Activated naive CD4-positive, alpha-beta T cell (primary cell): ENCODE measurements at places on chromosomes 7 and 10.

DNA sequence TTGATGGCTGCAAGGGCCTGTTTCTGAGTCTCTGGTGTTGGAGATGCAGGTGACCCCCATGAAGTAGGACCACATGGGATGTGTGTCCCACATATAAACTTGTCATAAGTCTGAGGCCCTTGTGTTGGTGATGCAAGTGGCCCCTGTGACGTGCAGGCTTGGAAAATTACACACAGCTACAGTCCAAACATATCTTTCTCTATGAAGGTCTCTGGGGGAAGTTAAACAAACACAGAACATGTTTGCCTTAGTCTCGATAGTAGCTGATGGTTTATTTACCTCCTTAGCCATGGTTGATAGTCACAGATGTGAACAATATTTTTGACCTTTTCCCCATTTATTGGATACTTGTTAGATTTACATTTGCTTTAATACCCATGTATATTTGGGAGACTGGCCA is 64.7 kb downstream of the ADCY1 start:
- DNase-seq: no peak

- DNase-seq: no peak
Measured at GRCh38 chr10:75746356-75746755, 314.9 kb downstream of the LRMDA start.

- DNase-seq: no peak
Measured at GRCh38 chr7:113083132-113083815, 3.4 kb downstream of the GPR85 start.

DNA sequence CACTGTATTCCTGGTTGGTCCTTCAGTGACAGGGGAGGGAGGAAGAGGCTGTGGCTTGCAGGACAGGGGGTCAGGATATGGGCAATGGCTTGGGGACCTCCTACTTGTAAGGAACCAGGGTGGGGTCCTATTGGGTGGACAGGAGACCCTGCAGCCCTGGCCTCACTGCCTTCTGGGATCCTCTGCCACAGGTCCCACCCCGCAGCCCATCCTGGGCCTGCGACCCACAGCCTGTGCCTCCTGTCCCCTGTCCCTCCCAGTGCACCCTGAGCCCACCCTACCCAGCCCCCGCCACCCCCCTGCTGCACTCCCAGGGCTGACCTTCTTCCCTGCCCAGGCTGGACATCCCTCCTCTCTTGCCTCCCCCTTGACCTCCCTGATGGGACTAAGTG is 58.7 kb upstream of the MYL10 start:
- no peak for DNase-seq

GRCh38 chr7:35695987-35696386 is 1.1 kb upstream of the HERPUD2 start:
- DNase-seq: no peak

DNA sequence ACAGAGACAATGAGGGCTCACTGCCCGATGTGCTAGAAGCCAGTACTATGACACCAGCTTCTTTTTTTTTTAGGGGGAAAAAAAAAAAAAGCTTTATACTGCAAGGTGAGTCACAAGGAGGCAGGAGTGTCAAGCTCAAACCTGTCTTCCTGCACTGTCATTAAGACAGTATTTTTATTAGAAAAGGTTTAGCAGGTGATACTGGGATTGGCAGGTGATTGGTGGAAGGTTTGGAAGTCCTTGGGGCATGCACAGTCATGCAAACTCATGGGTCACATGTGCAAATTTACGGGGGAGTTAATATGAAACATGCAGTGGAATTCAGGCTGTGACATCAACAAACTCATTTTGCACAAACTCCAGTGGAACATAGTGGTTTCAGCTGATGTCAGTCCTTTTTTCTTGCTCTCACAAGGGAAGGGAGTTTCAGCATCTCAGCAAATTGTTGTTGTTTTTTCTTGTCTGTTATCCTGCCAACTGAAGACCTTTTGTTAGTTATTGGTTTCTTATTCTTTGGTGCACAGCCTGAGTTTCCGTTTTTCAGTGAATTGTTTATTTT is 530.6 kb downstream of the ANKRD7 start:
- no peak for DNase-seq

DNA sequence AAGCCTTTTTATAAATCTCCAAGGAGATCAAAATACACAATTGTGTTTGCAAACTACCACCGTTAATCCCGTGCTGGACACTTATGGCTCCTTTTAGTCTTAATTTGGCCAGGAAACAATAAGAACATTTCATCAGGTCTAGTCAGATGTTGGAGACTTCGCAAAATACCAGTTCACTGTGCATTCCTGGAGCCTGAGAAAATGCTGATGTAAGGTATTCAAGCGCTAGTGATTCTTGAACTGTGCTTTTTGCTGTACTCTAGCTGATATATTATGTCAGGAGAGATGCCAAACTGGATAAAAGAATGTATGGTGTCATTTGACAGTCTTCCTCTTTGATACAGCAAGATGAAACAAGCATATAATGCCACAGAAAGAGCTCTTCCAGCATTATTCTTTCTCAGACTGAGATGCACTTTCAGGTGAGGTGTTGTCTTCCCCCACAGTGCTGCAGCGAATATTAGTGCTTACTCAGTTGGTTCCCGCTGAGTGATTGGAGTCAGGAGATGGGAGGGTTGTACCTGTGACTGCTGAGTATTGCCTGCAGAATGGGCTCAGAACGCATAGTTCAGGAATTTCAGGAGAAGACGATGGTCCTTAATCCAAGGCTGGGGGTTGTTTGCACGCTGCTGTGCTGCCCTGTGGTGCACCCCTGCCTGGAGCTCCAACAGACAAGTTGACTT is 59.2 kb downstream of the OGDH start:
- no peak for DNase-seq

GRCh38 chr10:75450644-75451640 is 19.5 kb downstream of the LRMDA start:
- DNase-seq: no peak

GRCh38 chr7:91690541-91691070 is 189.9 kb downstream of the MTERF1 start:
- no peak for DNase-seq

DNA sequence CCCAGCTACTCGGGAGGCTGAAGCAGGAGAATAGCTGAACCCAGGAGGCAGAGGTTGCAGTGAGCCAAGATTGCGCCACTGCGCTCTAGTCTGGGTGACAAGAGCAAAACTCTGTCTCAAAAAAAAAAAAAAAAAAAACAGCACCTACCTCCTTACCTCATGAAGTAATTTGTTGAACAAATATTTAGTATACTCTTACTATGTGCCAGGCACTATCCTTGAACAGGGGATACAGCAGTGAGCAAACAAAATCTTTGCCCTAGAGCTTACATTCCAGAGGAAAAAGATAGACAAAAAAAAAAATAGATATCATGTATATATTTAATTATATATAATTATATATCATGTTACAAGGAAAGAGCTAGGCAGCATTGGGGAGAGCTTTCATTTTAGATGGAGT is 36.4 kb upstream of the HERPUD2 start:
- DNase-seq: no peak

- no peak for DNase-seq
Measured at GRCh38 chr7:80508440-80508839, 3.4 kb downstream of the GNAT3 start.

DNA sequence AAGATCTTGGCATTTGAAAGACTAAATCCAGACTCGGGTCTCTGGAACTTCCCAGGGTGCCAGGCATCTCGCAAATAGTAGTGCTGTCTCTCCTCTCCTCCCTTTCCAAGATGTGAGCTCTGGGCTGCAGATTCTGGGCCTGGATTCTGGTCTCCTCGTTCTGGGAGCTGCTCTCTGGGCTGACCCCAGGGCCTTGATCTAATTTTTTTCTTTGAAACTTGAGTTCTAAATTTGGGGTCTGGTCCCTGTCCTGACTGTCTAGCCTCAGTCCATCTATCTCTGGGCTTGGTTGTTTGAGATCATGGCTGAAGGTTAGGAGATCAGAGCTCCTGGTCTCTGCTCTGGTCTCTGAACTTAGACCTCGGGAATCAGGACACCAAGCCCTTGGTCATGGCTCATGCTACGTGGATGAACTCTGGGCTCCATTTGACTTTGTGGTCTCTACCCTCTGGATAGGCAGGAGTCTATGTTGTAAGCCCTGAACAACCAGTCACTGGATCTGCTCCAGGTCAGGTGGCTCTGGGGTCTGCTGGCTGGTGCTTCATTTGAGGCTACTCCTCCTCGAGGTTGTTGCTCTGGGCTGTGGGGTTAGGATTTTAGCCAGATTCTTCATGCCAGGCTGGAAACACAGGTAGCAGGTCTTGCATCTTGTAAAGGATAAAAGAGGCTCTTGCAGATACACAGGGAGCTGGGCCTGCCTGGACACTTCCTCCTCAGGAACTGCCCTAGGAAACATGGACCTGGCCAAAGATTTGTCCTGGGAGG is 8.0 kb upstream of the MBL2 start:
- no peak for DNase-seq
